CD4-positive, alpha-beta T cell (primary cell): ENCODE measurements at places on chromosomes 5 and 9.

DNA sequence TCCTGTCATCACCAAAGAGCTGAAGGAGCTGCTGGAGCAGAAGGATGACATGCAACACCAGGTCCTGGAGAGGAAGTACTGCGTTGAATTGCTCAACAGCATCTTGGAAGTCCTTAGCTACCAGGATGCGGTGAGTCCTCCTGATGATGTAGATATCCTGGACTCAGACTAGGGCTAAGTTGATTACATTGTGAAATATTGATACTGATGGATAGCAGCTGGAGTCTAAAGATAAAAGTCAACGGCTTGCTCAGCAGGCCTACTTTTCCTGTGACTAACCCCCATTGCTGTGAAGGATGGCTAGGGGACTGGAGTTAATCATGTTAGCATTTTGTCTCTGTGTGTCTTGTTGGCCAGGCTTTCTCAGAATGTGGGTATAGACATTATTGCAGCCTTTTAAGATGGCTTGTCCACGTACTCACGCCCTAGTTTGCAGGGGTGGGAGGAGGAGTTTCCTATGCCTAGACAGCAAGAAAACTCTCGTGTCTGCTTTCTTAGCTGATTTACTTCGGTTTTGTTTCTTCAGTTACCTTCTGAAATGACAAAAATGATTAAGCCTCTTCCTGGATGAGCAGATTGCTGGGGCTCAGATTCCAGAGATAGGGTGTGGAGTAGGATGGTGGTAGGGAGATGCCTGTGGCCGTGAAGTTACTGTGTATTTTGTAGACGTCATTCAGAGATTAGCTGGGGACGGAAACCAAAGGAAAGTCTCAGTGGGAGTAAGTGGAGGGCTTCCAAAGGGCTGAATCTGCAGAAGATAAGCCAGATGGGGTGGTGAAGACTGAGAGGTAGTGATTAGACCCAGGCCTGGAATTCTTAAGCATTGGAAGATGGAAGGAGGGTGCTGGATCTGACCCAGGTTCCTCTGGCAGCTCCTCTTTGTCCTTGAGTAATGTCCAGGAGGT, 166.3 kb downstream of the DOCK2 start:
- no peak overlapping the region for H3K27ac ChIP-seq
- H3K36me3 ChIP-seq, result peaks cover 56% of the 10 kb centered on the region
- H3K27me3 ChIP-seq, result no peaks in the 10 kb centered on the region
- H3K4me1 ChIP-seq, result peaks cover 9% of the 10 kb centered on the region
- no peak overlapping the region for H3K4me3 ChIP-seq

DNA sequence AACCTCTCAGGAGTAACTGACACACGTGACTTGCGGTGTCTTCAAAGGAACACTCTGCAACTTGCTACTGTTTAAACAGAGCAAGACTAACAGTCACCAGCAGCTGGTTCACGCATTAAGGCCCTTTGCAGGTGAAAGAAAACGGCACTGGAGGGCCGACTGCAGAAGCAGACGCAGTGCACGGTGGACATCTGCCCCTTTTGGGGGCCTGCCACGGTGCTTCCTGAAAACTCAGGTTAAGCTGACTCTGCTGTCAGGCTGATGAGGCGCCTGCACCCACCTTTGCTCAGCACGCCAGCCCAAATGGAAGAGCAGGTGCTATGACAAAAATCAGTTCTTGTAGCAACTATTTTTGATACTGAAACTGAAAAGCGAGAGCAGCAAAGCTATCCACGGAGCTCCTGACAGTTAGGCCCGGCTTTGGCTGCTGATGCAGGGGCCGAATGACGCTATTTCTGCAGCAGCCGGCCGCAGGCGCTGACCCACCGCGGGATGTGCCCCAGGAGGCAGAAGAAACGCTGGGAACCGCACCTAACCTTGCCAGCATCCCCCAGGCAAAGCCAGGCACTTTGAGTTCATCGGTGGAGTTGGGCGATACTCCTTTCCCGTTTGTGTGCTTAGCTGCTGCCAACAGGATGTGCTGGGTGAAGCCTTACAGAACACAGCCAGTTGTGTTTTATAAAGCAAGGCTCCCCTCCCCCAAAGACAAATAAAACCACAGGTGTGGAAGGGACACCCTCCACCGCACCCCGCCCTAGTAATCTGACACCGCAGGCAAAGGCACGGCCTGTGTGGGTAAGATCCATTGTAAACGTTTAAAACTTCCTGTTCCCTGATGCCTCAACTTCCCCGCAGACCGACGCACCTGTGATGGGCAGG, 21.1 kb upstream of the TERT start:
- H3K27me3 ChIP-seq, result no peaks in the 10 kb centered on the region
- H3K27ac ChIP-seq, result peak overlapping the region; percentile 67
- peak overlapping the region; percentile 58 for H3K4me3 ChIP-seq

- no peaks in the 10 kb centered on the region for H3K36me3 ChIP-seq
- H3K4me3 ChIP-seq, result no peak overlapping the region
- no peaks in the 10 kb centered on the region for H3K27me3 ChIP-seq
- H3K4me1 ChIP-seq, result no peaks in the 10 kb centered on the region
These were observed 56.8 kb upstream of the TRAF1 start for GRCh38 chr9:120983259-120983837.

- H3K4me1 ChIP-seq, result peaks cover 10% of the 10 kb centered on the region
- H3K4me3 ChIP-seq, result peak overlapping the region; percentile 63
- DNase-seq, result no peak
- no peak overlapping the region for H3K27ac ChIP-seq
- no peaks in the 10 kb centered on the region for H3K27me3 ChIP-seq
These were observed 715 bp upstream of the C5orf34 start for GRCh38 chr5:43515678-43516048.

- H3K4me1 ChIP-seq, result no peaks in the 10 kb centered on the region
- no peaks in the 10 kb centered on the region for H3K36me3 ChIP-seq
- DNase-seq, result no peak
- no peak overlapping the region for H3K4me3 ChIP-seq
- H3K27me3 ChIP-seq, result no peaks in the 10 kb centered on the region
These were observed 151.0 kb upstream of the ADAMTS16 start for GRCh38 chr5:4989118-4989517.

DNA sequence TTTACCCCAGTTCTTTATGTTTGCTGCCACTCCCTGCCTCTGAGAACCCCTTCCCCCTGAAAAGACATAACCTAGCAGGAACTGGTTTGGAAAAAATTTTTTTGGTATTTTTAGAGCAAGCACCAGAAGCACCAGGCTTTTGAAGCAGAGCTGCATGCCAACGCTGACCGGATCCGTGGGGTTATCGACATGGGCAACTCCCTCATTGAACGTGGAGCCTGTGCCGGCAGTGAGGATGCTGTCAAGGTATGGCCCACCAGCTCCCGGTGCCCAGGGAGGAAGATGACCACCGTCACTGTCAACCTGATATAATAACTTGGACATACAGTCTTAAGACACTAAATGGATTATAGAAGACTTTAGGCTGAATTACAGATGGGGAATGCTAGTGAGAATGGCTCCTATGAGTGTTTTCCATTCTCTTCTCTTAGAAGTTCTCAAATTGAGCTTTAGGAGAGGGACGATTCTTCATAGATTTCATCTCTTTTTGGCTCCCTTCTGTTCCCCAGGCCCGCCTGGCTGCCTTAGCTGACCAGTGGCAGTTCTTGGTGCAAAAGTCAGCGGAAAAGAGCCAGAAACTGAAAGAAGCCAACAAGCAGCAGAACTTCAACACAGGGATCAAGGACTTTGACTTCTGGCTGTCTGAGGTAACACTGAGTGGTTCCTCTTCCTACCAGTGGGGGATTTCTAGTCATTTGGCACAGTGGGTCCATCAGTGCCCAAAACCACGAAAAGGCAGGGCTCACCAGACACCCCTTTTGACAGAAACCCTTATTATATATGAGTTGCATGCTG, 44.9 kb downstream of the DYNC2I2 start:
- no peak for DNase-seq
- peaks cover 97% of the 10 kb centered on the region for H3K36me3 ChIP-seq
- H3K4me1 ChIP-seq, result no peaks in the 10 kb centered on the region
- H3K4me3 ChIP-seq, result no peak overlapping the region
- H3K27me3 ChIP-seq, result no peaks in the 10 kb centered on the region
- H3K27ac ChIP-seq, result no peak overlapping the region

GRCh38 chr5:39470811-39471210, 46.0 kb upstream of the DAB2 start:
- no peak for DNase-seq
- H3K27me3 ChIP-seq, result no peaks in the 10 kb centered on the region
- no peaks in the 10 kb centered on the region for H3K36me3 ChIP-seq
- H3K4me1 ChIP-seq, result no peaks in the 10 kb centered on the region
- no peak overlapping the region for H3K27ac ChIP-seq

DNA sequence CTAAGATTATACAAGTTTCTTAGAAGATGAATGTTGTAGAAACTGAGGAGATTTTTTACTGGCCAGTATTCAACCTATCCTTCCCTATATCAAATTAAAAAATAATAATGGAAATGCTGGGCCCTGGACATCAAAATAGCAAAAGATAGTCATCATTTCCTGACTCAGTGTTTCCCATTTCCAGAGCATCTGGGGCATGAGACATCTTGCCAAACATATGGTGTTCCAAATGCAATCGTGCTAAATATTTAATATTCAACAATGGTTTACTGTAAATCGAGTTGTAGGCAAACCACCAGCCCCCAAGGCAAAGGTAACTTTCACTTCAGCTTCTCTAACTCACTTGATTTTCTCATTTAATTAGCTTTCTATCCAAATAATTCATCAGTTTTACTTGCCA, 152.9 kb downstream of the FRMD3 start:
- no peak for DNase-seq
- H3K27me3 ChIP-seq, result no peaks in the 10 kb centered on the region
- no peaks in the 10 kb centered on the region for H3K36me3 ChIP-seq
- H3K4me1 ChIP-seq, result no peaks in the 10 kb centered on the region
- no peak overlapping the region for H3K27ac ChIP-seq
- no peak overlapping the region for H3K4me3 ChIP-seq

DNA sequence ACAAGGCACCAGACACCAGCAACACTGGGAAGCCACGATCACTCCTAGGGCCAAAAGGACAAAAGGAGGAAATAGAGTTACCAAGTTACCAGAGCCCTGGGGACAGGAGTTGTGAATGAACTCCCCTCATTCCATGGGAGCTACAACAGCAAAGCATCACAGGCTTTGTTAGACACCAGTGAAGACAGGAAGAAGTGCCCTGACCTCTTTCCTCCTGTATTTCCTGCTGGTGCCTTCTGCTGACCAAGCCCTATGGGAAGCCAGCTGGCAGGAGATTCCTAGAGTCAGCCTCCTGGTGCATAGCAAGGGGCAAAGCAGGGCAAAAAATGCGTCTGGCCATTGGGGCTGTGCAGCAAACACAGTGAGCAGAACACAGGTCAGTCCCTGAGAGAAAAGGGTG, 374.7 kb downstream of the ZSWIM6 start:
- no peaks in the 10 kb centered on the region for H3K4me1 ChIP-seq
- no peaks in the 10 kb centered on the region for H3K36me3 ChIP-seq
- H3K27ac ChIP-seq, result no peak overlapping the region
- no peak overlapping the region for H3K4me3 ChIP-seq
- H3K27me3 ChIP-seq, result peaks cover 13% of the 10 kb centered on the region
- DNase-seq, result no peak

DNA sequence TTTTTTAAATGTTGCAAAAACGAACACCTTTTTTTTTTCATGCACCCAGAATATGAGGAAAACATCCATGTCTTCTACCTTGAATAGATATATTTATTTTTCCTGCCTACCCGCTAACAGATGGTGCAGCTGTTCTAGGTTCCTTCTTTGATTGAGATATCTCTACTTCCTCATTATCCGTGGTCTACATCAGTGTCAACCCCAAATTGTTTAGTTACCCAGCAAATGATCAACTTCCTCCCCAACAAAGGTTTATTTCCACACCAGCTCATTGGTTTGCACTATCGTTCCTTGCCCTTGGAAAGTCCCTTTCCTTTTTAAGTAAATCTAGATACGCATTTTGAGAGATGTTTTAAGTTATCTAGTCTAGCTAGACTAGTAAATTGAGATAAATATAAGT, 166.4 kb downstream of the PRR16 start:
- no peaks in the 10 kb centered on the region for H3K36me3 ChIP-seq
- H3K27me3 ChIP-seq, result no peaks in the 10 kb centered on the region
- no peak for DNase-seq
- H3K4me1 ChIP-seq, result no peaks in the 10 kb centered on the region

- no peak overlapping the region for H3K4me3 ChIP-seq
- peaks cover 6% of the 10 kb centered on the region for H3K4me1 ChIP-seq
- peak; percentile 65 for DNase-seq
- H3K27me3 ChIP-seq, result no peaks in the 10 kb centered on the region
These were observed 225.9 kb downstream of the PIK3R1 start for GRCh38 chr5:68441309-68442073.

- no peak for DNase-seq
- H3K27ac ChIP-seq, result no peak overlapping the region
- H3K4me3 ChIP-seq, result no peak overlapping the region
- H3K27me3 ChIP-seq, result no peaks in the 10 kb centered on the region
- no peaks in the 10 kb centered on the region for H3K36me3 ChIP-seq
These were observed 11.5 kb downstream of the GPR150 start for GRCh38 chr5:95631255-95631958.

GRCh38 chr5:83496626-83497025, 25.1 kb downstream of the VCAN start:
- no peaks in the 10 kb centered on the region for H3K4me1 ChIP-seq
- no peaks in the 10 kb centered on the region for H3K36me3 ChIP-seq
- peaks cover 4% of the 10 kb centered on the region for H3K27me3 ChIP-seq
- H3K4me3 ChIP-seq, result no peak overlapping the region
- DNase-seq, result no peak
- H3K27ac ChIP-seq, result no peak overlapping the region
